ENCODE measurements at places on chromosomes 7 and 10.
A peak's percentile ranks its signal among the peaks of the same experiment; 100 is the strongest.

GRCh38 chr7:92412745-92413144 lies 34.5 kb upstream of the GATAD1 start:
- no peak for DNase-seq

DNA sequence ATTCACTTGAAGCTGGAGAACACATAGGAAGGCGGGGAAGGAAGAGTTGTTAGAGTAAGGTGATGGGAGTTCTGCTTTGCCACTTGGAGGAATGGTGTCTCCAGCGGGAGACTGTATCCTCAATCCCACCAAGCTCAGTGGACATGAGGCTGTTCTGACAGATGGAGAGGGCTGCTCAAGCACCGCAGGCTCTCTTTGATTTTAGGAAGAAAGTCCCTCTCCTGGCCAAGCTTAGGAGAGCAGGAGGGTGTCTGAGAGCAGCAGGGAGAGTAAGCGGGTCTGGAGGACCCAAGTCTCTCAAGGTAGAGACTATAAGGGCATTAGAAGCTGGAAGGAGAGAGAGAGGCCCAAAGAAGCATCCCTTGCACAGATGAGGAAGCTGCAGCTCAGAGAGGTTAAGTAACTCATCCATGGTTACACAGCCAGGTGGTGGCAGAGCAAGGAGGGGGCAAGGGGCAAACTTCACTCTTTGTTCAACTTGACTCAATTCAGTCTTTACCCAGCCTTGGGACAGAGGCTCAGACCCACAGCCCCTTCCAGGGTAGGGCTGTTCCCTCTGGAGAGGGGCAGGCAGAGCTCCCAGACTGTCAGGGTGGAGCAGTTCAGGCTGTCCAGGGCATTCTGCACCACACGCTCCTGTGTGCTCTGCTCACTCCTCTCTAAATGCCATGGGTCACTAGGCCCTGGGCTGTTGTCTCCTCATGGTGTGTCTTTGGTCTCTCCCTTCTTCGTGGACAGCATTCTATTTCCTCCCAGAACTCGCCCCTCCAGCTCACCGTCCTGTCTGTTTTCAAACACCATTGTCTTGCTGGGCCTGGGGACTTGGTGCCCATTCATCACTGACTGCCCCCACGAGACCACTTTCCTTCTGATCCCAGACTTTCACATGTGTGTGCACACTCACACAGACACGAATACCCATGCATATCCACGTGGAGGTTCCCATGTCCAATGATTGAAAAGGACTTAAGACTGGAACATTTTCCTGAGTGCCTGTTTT lies 8.9 kb downstream of the CHAT start:
- no peak for DNase-seq

- DNase-seq, result no peak
These were observed 58.8 kb downstream of the LANCL2 start for GRCh38 chr7:55423891-55424290.

- DNase-seq, result no peak
These were observed 317.2 kb upstream of the PODXL start for GRCh38 chr7:131873581-131873980.

DNA sequence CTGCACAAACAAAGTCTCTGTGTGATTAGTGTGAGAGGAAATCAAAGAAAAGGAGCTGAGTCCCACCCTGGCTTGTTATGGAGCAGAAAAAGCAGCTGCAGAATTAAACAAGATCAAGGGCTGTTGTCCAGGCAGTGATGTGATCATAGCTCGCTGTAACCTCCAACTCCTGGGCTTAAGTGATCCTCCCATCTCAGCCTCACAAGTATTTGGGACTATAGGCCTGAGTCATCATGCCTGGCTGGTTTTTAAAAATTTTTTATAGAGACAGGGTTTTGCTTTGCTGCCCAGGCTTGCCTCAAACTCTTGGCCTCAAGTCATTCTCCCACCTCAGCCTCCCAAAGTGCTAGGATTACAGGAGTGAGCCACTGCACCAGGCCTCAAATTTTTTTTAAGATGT lies 88.9 kb downstream of the IPMK start:
- DNase-seq, result no peak

DNA sequence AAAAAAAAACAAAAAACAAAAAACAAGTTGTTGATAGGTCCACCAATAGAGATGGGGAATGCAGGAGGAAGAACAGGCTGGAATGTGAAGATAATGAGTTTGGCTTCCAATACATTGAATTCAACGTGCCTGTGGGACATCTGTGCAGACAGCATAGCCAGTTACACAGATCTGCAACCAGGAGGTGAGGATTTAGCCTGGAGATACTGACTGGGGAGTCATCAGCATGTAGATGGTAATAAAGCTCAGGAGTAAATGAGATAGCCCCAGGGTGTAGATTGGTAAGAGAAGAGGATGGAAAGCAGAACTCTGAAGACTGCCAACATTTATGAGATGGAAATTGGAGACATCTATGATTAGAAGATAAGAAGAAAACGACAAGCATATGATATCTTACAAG lies 4.7 kb upstream of the TRIM8 start:
- DNase-seq, result no peak

DNA sequence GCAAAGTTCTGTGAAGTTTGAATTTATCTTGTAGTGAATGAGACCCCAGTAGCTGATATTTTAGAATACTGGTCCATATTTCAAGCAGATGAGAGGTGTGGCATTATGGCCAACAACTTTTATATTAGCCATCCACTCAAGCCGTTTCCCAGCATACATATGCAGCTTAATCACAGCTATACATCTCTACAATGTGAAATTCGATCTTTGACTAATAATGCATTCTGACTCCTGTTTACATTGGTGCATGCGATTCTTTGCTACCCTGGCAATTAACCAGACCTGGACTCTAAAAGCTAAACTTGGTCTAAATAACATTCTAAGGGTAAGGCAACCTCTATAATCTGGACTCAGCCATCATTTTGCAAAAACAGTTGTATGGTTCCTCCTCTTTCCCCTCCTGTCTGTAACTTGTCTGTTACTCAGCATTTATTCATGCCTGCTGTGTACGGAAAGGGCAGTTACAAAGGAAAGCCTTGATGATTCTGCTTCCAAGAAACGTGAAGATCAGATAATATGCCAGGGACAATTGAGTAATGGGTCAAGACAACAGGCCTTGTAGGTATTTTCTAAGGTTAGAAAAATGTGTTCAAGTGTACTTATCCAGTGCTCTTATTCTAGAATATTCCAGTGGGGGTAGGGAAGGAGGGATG lies 50.6 kb downstream of the PNLIPRP2 start:
- DNase-seq, result no peak

- DNase-seq, result no peak
These were observed 273.9 kb downstream of the USP6NL start for GRCh38 chr10:11337516-11337915.

DNA sequence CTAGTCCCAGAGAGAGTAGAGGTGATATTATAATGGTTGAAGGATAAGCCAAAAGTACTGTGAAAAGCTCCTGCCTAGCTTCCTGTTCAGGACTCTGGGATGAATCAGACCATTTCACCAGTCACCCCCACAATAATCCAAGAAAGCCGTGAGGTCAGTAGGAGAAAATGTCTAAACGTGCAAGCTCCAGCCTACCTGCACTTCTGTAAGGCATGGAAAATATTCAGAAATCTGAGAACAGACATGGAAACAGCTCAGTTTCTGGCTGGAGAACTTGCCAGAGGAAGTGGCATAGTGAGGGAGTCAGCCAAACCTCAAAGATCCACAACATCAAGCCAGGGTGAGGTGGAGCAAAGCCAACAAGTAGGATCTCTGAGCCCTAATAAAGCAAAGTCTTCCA lies 58.2 kb downstream of the ELAPOR2 start:
- DNase-seq, result no peak

DNA sequence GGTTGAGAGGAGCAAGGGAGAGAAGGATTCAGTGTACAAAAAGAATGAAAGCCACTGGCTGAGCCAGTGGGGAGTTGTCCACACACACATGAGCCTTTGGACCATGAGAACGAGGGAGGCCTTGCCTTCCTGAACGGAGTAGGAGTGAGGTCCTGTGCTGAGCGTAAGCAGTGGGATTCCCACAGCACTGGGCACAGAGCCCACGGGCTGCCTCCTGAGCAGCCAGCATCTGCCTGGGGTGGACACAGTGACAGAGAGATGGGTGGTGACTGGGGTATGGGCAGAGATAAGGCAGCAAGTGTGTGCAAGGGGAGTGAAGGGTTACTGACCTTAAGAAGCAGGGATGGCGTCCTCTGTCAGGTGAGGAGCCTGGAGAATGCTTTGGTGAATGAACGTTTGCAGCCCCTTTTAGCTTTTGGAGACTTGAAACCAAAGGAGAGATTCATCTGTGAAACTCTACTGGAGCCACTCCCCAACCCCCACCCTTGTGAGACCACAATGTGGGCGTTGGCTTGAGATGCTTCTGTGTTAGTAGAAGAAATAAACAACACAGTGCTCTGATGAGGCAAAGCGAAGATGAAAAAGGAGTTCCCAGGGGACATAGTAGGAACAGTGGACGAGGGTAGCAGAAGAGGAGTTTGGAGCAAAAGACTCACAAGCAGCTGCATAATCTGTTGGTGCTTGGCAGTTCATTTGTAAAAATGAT lies 56.5 kb downstream of the FIGNL1 start:
- DNase-seq, result peak; percentile 87

- DNase-seq, result no peak
These were observed 50.1 kb downstream of the GNAI1 start for GRCh38 chr7:80184693-80185092.

DNA sequence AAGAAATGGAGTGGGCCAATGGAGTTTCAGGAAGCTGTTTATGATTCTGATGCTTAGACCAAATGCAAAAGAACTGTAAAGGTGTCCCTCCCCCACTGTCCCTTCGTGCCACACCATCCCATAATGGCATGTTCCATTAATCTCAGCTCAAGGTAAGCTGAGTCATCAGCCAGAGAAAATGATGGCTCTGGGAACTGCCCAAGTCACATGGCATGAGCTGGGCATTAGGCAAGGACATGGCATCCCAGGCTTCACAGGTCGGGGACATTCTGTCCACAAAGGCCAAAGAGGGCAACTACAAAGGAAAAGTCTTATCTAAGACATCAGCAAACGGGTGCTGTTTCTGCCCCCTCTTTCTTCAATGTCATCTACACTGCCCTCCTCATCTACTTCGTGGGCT lies 44.9 kb downstream of the DLG5 start:
- DNase-seq, result no peak

DNA sequence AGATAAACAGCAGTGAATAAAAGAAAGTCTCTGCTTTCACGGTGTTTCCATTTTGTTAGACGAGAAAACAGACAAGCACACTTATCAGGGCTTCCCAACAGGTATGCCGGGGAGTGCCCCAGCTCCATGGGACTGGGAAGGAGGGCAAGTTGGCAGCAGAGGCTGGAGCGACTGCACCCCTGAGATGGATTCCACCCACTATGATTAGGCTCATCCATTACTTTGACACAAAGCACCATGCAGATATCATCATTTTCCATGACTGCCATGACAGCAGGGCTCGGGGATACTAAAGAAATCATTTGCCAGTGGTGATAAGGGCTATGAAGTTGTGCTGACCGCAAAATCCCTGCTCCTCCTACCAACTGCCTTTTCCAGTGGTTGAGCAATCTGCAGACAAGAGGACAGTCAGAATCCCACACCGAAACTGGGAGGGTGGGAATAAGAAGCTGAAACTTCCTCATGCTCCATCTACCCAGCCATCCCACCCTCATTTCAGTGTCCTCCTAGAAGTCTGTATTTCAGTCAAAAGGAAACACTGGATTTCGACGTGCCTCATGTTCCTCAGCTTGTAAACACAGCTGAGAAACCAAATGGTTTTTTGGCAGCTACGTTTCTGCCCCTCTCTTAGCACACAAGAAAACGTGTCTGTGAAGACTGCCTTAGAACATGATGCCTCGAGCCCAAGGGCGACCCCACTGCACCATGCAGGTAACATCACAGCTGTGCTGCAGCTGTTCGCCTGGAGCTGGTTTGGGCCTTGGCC lies 15.5 kb downstream of the CREB3L2 start:
- DNase-seq, result no peak

DNA sequence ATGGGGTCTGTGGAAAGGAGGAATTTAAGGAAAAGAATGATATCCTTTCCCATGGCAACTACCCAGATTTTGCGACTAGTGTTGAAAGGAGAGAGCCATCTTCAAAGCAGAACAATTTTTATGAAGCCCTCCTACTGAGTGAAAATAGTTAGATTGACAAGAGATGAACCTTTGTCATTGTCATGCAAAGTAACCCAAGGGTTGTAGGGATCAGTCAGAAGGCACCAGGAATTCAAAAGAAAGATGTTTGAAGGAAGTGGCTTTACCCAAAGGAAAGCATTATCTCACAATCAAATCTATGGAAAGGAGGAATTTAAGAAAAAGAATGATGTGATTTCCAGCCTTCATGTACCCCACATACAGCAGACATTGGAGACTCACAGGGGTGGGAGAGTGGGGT lies 544.4 kb downstream of the IPMK start:
- DNase-seq, result no peak

GRCh38 chr10:60310740-60311139 lies 78.9 kb downstream of the ANK3 start:
- no peak for DNase-seq

GRCh38 chr7:106609416-106609815 lies 51.5 kb downstream of the CCDC71L start:
- no peak for DNase-seq

DNA sequence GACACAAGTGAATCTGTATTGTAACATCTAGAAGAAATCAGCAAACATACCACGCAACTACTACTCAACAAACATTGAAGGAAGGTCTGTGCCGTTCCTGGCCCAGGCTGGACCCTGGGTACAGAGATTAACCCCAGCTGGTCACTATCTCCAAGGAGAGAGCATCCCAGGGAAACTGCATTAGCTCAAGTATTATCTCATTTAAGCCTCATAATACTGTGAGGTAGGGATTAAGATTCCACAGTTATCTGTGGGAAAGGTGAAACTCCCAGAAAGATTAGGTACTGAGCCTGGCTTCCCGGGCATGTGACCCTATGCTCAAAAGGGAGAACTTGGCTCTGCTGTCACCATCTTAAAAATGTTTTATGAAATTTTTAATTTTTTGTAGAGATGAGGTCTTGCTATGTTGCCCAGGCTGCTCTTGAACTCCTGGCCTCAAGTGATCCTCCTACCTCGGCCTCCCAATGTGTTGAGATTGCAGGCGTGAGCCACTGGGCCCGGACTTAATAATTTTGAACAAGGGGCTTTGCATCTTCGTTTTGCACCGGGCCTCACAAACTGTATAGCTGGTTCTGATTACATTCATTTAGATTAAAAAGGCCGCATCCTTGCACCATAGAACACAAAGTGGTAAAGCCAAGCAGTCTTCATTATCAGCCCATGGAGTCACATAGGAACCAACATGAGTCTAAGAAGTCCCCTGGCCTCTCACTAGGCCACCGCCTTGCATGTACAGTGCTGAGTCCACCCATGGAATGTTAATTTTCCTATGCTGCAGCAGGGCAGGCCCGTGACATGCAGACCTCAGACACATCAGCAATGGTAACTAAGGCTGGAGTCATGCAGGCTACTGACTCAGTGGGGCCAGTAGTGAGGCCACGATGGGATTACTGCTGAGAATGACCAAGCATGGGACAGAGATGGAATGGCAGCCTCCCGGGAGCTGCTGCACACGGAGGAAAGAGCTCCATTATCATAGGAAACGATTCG lies 5.5 kb upstream of the CTBP2 start:
- DNase-seq, result no peak

GRCh38 chr7:132123773-132124172 lies 452.5 kb downstream of the PLXNA4 start:
- no peak for DNase-seq

- no peak for DNase-seq
These were observed 186.9 kb downstream of the ELFN1 start for GRCh38 chr7:1856888-1857441.
